ENCODE measurements at places on chromosomes 5 and 9. TPM values are rescaled to one million over a fixed set of nuclear protein-coding genes. Genes with fewer than 3 reads are reported as not detected.

Gene BTNL8
- not detected for total RNA-seq

Gene FGF10
- total RNA-seq: not detected

Gene OCLN
- total RNA-seq: 9.8 TPM

Gene CDC25C
- 10.5 TPM for total RNA-seq

Gene ADAMTS6
- 0.01 TPM for total RNA-seq

Gene GABRA6
- total RNA-seq: not detected

Gene TMEM250
- total RNA-seq: 49.9 TPM

Gene CEL
- 0.68 TPM for total RNA-seq

Gene SNCB
- total RNA-seq: 1.3 TPM

Gene TMEM215
- total RNA-seq: not detected

Gene CNTNAP3
- 8.8 TPM for total RNA-seq

Gene TRUB2
- total RNA-seq: 49.8 TPM

Gene ITGA2
- total RNA-seq: 10.4 TPM

Gene BOD1
- 66.0 TPM for total RNA-seq

Gene TRIM7
- total RNA-seq: 40.3 TPM

Gene ARID3C
- 0.16 TPM for total RNA-seq

Gene SLC34A3
- 0.28 TPM for total RNA-seq

Gene SGCD
- 4.1 TPM for total RNA-seq

Gene CATSPER3
- 0.41 TPM for total RNA-seq

Gene MARVELD2
- 2.4 TPM for total RNA-seq

Gene ADAMTSL2
- total RNA-seq: not detected

Gene ADCY2
- not detected for total RNA-seq

Gene ZNF483
- 0.45 TPM for total RNA-seq

Gene PCDHGA3
- total RNA-seq: not detected
